ENCODE measurements at places on chromosomes 11 and 22.

GRCh38 chr11:103315248-103315647, 206.0 kb downstream of the DYNC2H1 start:
- DNase-seq = no peak

DNA sequence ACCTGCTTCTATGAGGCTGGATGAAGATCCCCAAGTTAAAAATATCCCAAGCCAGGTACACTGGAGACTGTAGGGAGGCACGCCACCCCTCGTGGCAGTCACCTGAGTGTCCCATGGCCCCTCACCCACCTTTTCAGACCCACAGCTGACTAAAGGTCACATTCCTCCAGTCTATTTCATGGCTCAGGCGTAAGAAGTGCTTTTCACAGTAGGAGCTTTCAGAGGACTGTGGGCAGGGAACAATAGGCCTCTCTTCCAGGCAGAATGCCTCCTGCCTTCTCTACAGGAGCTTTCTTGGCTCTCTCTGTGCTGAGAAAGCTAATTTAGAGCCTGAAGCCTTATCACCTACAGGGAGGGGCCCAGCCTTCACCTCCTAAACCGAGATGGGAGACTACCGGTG, 73.8 kb downstream of the C11orf58 start:
- no peak for DNase-seq

GRCh38 chr11:11435635-11436034, 82.6 kb upstream of the CSNK2A3 start:
- DNase-seq = no peak

DNA sequence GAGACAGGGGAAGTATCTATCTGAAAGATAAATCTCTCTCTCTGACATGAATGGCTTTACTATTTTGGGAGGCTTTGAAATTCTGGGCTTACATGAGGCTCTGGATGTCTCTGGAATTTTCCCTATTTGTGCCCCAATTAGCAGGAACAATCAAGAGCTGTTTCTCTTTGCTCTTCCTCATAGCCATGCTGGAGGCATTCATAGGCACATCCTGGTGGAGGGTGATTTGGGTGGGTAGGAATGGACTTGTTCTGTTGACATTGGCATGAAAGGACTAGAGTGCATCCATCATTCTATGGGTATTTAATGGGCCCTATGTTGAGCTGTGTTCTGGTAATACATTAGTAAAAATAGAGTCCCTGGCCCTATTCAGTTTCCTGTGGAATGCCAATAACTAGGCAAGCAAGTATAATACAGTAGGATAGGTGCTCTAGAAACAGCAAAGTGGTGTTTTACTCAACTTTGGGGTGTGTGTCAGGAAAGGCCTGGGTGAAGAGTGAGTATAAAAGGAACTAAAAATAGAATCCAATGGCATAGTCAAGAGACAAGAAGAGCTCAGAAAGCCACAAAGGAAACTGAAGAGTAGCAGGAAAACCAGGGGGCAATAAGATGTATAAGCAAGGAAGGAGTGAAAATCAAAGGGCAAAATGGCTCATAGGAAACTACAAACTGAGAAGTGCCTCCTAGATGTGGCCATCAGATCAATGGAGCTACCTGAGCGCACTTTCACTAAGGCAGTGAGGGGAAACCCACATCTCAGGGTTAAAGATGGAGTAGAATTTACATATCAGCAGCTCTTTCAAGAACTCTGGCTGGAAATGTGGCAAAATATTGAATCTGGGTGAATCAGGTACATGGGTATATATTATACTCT, 45.0 kb downstream of the CWC15 start:
- no peak for DNase-seq

GRCh38 chr11:122781378-122782195, 56.7 kb upstream of the CRTAM start:
- DNase-seq = peak; percentile 77

DNA sequence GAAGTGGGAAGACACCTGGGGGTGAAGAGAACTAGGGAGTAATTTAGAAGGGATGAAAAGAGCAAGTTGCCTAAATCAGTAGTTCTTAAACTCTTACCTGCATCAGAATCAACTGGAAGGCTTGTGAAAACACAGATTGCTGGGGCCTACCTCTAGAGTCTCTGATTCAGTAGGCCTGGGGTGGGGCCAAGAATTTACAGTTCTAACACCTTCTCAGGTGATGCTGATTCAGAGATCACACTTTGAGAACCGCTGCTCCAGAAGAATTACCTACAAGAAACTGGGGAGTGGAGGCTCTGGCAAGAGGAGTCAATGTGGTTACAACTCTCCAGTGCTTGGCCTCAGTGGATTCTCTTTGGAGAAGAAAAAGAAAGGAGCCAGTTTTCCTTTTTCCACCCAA, 128.7 kb downstream of the C11orf58 start:
- DNase-seq = no peak

- no peak for DNase-seq
Measured at GRCh38 chr11:118870396-118871343, 13.0 kb upstream of the CXCR5 start.

DNA sequence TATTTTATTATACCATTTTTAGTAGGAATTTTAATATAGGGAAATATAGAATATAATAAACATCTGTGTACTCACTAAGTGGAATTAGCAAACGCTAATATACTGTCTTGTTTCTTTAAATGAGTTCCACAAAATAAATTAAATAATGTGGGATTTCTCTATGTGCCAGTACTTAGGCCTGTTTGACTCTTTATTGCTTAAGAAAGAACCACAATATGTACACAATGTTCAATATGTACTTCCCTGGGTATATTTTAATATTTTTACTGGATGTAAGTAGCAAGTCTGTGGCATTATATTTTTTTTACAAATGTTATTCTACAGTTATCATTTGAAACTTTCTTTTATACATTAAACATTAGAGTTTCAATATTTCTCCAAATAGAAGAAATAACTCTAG, 92.5 kb upstream of the CARD18 start:
- no peak for DNase-seq

DNA sequence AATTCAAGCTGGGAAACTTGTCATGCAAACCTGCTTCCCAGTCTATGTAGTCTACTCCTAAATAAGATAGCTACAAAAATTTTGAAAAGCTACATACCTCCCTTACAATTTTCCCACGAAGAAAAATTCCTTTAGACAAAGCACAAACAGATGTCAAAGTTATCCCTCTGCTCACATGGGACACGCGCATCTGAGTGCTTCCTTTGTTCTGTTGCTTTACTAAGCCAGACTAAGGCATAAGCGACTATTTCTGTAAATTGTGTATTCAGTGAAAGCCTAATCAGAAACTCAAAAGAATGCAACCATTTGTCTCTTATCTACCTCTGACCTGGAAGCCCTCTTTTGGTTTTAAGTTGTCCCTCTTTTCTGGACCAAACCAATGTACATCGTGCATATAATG, 583.7 kb upstream of the B3GAT1 start:
- DNase-seq = no peak

All from stimulated activated CD4-positive, alpha-beta T cell treated with anti-CD3 and anti-CD28 coated beads, Interleukin-4, amount 100 ng/mL, for 1 hour (primary cell).